ENCODE measurements at places on chromosomes 11 and 22. TPM values are rescaled to one million over a fixed set of nuclear protein-coding genes. Genes with fewer than 3 reads are reported as not detected.

GRCh38 chr22:30016596-30016995 lies 63.7 kb upstream of the HORMAD2 start:
- DNase-seq: no peak
- no peaks in the 10 kb centered on the region for H3K27me3 ChIP-seq
- no peak overlapping the region for H3K27ac ChIP-seq
- H3K4me3 ChIP-seq: no peak overlapping the region

DNA sequence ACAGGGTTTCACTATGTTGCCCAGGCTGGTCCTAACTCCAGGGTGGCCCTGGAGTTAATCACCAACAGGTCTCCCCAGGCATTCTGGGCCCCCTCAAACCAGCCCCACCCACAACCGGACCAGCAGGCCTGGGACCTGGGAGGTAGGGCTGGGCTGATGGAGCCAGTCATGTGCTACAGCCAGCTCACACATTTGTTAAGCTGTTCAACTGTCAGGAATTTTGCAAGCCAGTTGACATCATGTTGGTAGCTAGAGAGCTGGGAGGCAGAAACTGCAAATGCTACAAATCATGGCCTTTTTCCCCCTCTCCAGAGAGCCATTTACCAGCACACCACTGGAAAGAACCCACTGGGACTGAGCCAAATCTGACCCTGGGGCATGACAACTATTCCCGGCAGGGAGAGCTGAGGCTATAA lies 6.8 kb downstream of the ARHGAP1 start:
- peak overlapping the region; percentile 36 for H3K27ac ChIP-seq
- peaks cover 65% of the 10 kb centered on the region for H3K36me3 ChIP-seq
- no peak for DNase-seq
- no peak overlapping the region for H3K4me3 ChIP-seq

- H3K4me3 ChIP-seq: no peak overlapping the region
- H3K4me1 ChIP-seq: no peaks in the 10 kb centered on the region
- DNase-seq: no peak
- peaks cover 77% of the 10 kb centered on the region for H3K27me3 ChIP-seq
Observed at GRCh38 chr11:123186286-123186685, 8.8 kb downstream of the CLMP start.

- H3K4me3 ChIP-seq: no peak overlapping the region
- H3K36me3 ChIP-seq: no peaks in the 10 kb centered on the region
- H3K27ac ChIP-seq: no peak overlapping the region
- DNase-seq: no peak
Observed at GRCh38 chr11:35289821-35290220, 129.5 kb downstream of the SLC1A2 start.

DNA sequence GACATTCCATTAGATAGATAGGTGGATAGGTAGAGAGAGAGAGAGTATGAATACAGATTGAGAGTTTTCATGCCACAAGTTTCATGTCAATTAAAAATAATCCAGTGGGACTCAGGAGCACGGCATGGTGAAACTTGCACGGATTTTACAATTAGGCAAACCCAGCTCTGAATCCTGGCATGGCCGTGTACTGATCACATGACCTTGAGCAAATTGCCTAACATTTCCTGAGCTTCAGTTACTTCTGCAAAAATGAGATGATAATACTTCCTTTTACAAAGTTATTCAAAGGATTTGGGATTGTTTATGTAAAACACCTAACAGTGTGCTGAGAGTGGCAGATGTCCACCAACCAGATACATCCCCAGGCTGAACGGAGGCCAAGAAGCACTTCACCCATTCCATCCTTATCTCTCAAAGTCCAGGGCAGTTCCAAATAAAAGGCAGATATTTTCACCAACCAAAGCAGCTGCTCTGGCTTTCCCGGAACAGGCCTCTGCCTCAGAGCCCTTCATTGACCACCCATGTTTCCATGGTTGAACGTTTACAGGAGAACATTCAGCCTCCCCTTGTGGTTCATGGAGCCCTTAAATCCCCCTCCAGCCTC lies 17.9 kb downstream of the APLNR start:
- H3K27ac ChIP-seq: no peak overlapping the region
- no peaks in the 10 kb centered on the region for H3K27me3 ChIP-seq
- no peaks in the 10 kb centered on the region for H3K4me1 ChIP-seq
- DNase-seq: no peak
- H3K4me3 ChIP-seq: no peak overlapping the region

- no peaks in the 10 kb centered on the region for H3K27me3 ChIP-seq
- H3K4me1 ChIP-seq: peaks cover 18% of the 10 kb centered on the region
- H3K27ac ChIP-seq: no peak overlapping the region
- DNase-seq: no peak
- peaks cover 7% of the 10 kb centered on the region for H3K36me3 ChIP-seq
Observed at GRCh38 chr22:32409977-32410376, 2.1 kb downstream of the RTCB start.

The MRE11 gene
- total RNA-seq: 6.4 TPM

The MYBPC3 gene
- total RNA-seq: 0.89 TPM

The PRDX5 gene
- total RNA-seq: 178 TPM

The CCDC87 gene
- total RNA-seq: 0.36 TPM
